ENCODE measurements at places on chromosomes 13 and 19.

- no peak for DNase-seq
Measured at GRCh38 chr19:40174092-40174491, 17.1 kb upstream of the MAP3K10 start.

DNA sequence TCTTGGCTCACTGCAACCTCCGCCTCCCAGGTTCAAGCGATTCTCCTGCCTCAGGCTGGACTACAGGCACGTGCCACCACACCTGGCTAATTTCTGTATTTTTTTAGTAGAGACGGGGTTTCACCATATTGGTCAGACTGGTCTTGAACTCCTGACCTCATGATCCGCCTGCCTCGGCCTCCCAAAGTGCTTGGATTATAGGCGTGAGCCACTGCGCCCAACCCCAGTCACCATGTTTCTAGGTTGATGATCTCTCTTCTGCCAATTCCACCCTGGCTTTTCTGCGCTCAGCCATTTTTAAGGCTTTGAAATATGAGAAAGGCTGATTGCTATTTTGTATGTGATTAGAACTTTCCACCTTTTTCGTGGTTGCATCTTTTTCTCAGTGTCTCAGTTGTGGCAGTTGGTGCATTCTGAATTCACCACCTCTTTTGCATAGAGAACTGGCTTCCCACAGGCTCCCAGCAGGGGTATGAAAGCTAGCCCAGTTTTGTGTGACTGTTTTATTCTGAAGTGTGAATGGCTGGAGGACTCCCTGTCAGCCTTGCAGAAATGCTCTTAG is 15.5 kb downstream of the CEACAM1 start:
- no peak for DNase-seq

GRCh38 chr19:41802770-41803169 is 6.4 kb downstream of the CEACAM3 start:
- no peak for DNase-seq

- no peak for DNase-seq
Measured at GRCh38 chr19:13154241-13154778, 4.1 kb downstream of the IER2 start.

DNA sequence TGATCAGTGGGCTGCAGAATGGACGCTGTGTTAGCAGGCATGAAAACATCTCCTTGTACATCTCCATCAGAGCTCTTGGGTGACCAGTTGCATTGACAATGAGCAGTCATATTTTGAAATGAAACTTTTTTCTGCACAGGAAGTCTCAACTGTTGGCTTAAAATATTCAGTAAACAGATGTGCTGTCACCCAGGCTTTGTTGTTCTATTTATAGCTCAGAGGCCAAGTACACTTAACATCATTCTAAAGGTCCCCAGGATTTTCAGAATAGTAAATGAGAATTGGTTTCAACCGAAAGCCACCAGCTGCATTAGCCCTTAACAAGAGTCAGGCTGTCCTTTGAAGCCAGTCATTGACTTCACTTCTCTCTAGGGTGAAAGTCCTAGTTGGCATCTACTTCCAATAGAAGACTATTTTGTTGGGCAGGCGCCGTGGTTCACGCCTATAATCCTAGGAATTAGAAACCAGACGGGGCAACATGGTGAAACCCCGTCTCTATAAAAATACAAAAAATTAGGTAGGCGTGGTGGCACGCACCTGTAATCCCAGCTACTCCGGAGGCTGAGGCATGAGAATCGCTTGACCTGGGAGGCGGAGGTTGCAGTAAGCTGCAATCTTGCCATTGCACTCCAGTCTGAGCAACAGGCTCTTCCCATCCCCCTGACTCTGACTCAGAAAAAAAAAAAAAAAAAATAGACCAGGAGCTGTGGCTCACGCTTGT is 7.9 kb upstream of the PDE4A start:
- DNase-seq = no peak

GRCh38 chr19:961866-962620 is 22.1 kb upstream of the WDR18 start:
- no peak for DNase-seq

- DNase-seq = no peak
Measured at GRCh38 chr19:19285686-19286085, 12.6 kb upstream of the TM6SF2 start.

- DNase-seq = no peak
Measured at GRCh38 chr13:72255908-72256307, 388.9 kb upstream of the DACH1 start.

DNA sequence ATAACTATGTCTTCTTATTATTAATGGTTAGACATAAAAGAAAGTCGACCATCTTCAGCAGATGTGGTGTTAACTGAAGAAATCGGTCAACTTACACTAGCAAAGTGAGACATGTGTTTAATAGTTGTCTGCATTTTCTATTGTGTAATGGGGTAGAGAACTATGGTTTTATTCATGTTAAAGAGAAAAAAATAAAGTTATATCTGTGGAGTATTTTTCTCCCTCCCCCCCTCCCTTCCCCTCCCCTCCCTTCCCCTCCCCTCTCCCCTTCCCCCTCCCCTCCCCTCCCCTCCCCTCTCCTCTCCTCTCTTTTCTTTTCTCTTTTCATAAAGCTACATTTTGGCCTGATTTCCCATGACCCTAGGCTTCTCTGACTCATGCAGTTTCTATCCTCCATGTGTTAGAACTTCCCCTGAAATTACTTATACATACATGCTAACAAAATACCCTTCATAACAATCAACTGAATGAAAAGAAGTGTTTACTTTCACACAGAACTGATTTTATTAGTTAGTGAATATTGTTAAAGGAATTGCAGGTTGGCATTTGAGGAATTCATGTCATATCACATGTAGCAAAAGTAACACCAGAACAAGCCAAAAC is 1431.0 kb upstream of the ATXN8OS start:
- DNase-seq = no peak

DNA sequence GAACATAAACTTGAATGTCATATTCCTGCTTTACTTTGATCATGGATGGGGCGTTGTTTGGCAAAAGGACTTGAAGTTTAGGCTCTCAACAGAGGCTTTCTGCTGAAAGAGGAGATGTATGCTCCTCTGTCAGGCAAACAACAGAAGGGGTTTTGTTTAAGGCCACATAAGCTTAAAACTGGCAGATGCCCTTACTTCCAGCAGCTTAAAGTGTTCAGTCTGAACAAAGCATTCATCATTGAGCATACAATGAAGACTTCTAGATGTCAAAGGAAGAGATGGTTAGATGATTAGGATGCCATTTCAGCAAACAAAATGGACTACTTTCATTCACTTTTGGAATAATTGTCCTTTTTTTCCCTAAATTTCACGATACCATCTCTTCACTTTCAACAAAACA is 484.5 kb downstream of the SLITRK6 start:
- no peak for DNase-seq

DNA sequence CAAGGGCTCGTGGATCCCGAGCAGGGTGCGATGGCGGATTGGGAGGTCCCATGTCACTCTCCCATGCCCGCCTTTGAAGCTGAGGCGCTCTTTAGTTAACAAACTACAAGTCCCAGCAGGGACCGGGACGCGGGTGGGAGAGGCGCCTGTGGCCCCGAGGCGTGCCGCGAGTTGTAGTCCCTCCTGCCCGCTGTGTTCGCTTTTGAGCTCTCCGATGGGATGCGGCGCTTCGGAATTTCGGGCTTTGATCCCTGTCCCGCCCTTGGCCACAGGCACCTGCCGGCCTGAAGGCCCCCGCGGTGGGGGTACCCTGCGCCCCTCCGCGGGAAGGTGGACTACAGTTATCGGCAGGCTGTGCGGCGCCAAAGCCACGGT is 11.0 kb downstream of the CYTH2 start:
- DNase-seq = no peak
